Smooth muscle cell of trachea (primary cell): ENCODE measurements at places on chromosomes 5 and 9. TPM values are rescaled to one million over a fixed set of nuclear protein-coding genes. Genes with fewer than 3 reads are reported as not detected.

ZNF300 gene
- 5.1 and 14.1 TPM in 2 replicates for total RNA-seq

RXFP3 gene
- not detected in 2 replicates for total RNA-seq

IL6ST gene
- total RNA-seq = 921 and 1,403 TPM in 2 replicates

IRX2 gene
- 2.0 and 6.1 TPM in 2 replicates for total RNA-seq

DMRTA1 gene
- 1.2 and 1.3 TPM in 2 replicates for total RNA-seq

SLC46A2 gene
- not detected in 2 replicates for total RNA-seq

MEGF9 gene
- 12.9 and 18.5 TPM in 2 replicates for total RNA-seq

COL15A1 gene
- total RNA-seq = 12.6 and 15.1 TPM in 2 replicates

SPINK4 gene
- not detected in 2 replicates for total RNA-seq

UBTD2 gene
- 23.2 and 25.5 TPM in 2 replicates for total RNA-seq

HEXB gene
- 335 and 471 TPM in 2 replicates for total RNA-seq

GMCL2 gene
- total RNA-seq = under 0.01 TPM in 1 of 2 replicates, not detected in the other

ANKRD31 gene
- total RNA-seq = under 0.01 and 0.29 TPM in 2 replicates

TMEM252 gene
- total RNA-seq = not detected in 2 replicates

ZFP37 gene
- total RNA-seq = 3.0 and 5.2 TPM in 2 replicates

ARL14EPL gene
- not detected in 2 replicates for total RNA-seq

KCNN2 gene
- 0.44 TPM in 1 of 2 replicates, not detected in the other for total RNA-seq

COL27A1 gene
- total RNA-seq = 3.6 and 8.6 TPM in 2 replicates

UBE2QL1 gene
- total RNA-seq = under 0.01 TPM in 1 of 2 replicates, not detected in the other

TYRP1 gene
- total RNA-seq = not detected in 2 replicates

PCDHGC4 gene
- total RNA-seq = 4.5 and 6.0 TPM in 2 replicates

LRRC19 gene
- not detected in 2 replicates for total RNA-seq

ECSCR gene
- 0.33 and 1.2 TPM in 2 replicates for total RNA-seq

CD14 gene
- total RNA-seq = 0.44 and 0.50 TPM in 2 replicates

C9orf153 gene
- 0.15 and 0.50 TPM in 2 replicates for total RNA-seq

SAXO1 gene
- total RNA-seq = under 0.01 and 0.17 TPM in 2 replicates

CEL gene
- under 0.01 and 0.66 TPM in 2 replicates for total RNA-seq

TMEM174 gene
- total RNA-seq = not detected in 2 replicates

HAUS6 gene
- 11.2 and 16.6 TPM in 2 replicates for total RNA-seq

AMBP gene
- 0.15 and 0.17 TPM in 2 replicates for total RNA-seq
